ENCODE measurements at places on chromosomes 5 and 9. TPM values are rescaled to one million over a fixed set of nuclear protein-coding genes. Genes with fewer than 3 reads are reported as not detected.

SH3GLB2 gene
- 177 TPM for total RNA-seq

FAXDC2 gene
- total RNA-seq = 71.1 TPM

ANXA2R gene
- total RNA-seq = 2.4 TPM

PCDHB7 gene
- total RNA-seq = 0.65 TPM

PCDHAC1 gene
- total RNA-seq = 0.17 TPM

ZNF618 gene
- total RNA-seq = 1.1 TPM

TMEM174 gene
- total RNA-seq = not detected

ACTBL2 gene
- total RNA-seq = not detected

ENC1 gene
- total RNA-seq = 12.3 TPM

SH3GL2 gene
- not detected for total RNA-seq

ACOT12 gene
- not detected for total RNA-seq

IRGM gene
- total RNA-seq = 0.19 TPM

SPINK1 gene
- 52.2 TPM for total RNA-seq

NRG2 gene
- total RNA-seq = 6.2 TPM

TRPM3 gene
- total RNA-seq = not detected

CDH6 gene
- total RNA-seq = 0.61 TPM

HARS2 gene
- 30.5 TPM for total RNA-seq

GNA14 gene
- 0.53 TPM for total RNA-seq

GPRIN1 gene
- total RNA-seq = 1.7 TPM

IFNA21 gene
- not detected for total RNA-seq

FAM153A gene
- 9.3 TPM for total RNA-seq

GPR150 gene
- total RNA-seq = 0.63 TPM

C5orf63 gene
- 1.5 TPM for total RNA-seq

PCDHB9 gene
- total RNA-seq = 0.88 TPM

ZNF879 gene
- total RNA-seq = 2.1 TPM

Data from lower leg skin (tissue), 4 donors.